IMR-90 (cell line): ENCODE measurements at places on chromosomes 1 and 21.

DNA sequence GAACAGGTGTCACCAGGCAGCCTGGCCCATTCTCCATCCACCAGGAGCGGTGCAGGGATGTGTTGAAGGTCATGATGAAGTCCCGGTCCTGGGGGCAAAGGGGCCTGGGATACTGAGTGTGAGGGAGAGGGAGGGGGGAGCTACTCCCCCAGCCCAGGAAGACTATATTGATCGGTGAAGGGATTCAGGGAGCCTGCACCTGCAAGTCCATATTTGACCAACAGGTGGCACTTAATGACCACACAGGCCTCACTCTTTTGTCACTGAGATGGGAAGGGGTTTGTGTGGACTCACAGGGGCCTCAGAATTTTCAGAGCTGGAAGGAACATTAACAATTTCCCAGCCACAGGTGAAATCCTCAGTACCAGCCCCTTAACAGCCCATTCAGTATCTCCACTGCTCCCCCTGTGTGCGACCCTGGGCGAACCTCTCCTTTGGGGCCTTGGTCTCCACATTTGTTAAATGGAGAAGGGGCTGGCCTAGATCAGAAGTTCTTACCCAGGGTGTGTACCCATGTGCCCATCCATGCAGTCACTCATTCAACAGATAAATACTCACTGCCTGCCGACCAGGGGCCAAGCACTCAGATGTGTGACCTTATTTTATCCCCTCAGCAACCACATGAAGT, 55.6 kb downstream of the NKAIN1 start:
- peak; percentile 33 for DNase-seq

- peak; percentile 3 for DNase-seq
Measured at GRCh38 chr1:83818916-83819315, 180.0 kb downstream of the TTLL7 start.

- DNase-seq: no peak
Measured at GRCh38 chr1:5490635-5491034, 501.6 kb downstream of the NPHP4 start.

GRCh38 chr1:111193712-111194480, 6.5 kb downstream of the DENND2D start:
- DNase-seq: peak; percentile 5

DNA sequence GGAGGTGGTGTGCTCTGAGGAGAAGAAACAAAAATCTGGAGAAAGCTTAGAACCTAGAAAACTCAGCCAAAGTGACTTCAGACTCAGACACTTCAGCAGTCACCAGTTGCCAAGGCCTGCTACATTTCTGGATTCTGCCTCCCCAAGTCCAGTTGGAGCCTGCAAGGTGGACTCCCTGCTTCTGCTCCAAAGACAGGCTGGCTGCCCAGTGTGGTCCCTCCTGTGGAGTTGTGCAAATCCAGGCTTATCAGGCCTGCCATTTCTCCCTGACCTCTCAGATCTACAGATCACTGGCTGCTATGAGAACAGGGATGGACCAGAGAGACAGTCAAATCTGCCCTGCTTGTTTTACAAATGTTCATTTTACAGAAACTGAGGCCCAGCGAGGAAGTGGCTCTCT, 9.9 kb downstream of the CACHD1 start:
- DNase-seq: no peak

- peak; percentile 30 for DNase-seq
Measured at GRCh38 chr21:45957981-45958600, 23.5 kb upstream of the COL6A1 start.

DNA sequence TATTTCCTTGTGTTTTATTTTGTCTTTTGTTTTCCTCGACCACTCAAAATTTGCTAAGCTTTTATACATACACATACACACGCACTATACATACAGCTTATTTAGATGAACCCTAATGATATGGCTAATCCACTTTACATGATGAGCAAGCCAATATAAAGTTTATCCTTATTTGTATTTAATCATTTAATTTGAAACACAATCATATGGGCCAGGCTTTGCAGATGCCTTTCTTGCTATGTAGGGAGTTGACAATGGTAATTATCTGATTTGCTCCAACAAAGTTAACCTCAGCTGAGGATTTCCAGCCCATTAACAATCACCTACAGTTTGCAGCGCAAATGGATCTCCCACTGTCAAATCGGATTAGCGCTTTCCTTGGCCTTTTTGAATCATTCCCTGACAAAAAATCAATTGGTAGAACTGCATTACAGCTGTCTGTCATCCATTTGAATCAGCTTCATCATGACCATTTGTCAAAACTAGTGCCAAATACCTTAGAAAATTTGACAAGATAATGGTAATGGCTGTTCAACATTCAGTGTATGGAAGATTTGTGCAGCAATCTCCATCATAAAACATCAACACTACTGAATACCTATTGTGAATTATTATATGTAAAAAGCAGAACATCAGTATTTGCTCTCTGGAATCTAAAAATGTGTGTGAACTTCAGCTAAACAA, 352.6 kb downstream of the MRPL39 start:
- no peak for DNase-seq

DNA sequence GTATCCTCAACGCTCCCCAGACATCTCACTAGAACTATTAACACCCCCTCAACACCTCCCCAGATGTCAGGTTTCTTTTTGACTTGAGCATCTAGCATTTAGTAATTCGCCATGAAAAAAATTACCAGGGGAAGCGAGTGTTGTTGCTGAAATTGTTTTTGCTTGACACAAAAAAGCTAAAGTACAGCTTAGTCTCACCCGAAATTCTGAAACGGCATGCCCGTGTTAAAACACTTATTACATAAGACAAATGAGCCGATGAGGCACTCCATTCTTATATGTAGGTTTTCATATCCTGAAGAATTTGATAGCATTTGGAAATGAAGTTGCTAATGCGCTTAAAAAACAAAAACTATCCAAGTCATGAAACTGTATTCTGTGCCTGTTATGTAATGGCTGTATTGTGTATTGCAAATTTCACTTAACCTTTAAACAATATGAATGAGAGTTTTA, 1.3 kb upstream of the NRIP1 start:
- DNase-seq: no peak

GRCh38 chr1:199009447-199009846, 370.6 kb downstream of the PTPRC start:
- DNase-seq: no peak

DNA sequence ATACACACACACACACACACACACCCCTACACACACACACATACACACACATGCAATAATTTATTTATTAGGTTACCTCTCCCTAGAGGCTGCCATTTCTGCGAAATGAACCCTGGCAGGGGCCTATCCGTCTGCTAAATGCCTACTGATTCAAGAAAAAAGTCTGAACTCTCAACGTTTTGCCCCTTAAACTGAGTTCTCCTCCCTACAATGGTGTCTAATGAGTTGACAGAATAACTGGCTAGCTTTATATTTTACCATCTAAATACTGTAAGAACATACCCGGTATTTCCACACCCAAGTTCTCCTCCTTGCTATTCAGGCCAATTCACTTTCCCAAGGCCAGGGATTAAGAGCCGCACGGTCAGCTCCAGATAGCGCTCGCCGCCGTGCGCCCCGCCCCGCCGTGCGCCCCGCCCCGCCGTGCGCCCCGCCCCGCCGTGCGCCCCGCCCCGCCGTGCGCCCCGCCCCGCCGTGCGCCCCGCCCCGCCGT, 339 bp upstream of the RNPC3 start:
- peak; percentile 38 for DNase-seq

- peak; percentile 97 for DNase-seq
Measured at GRCh38 chr1:164772635-164773034, 213.7 kb downstream of the PBX1 start.

GRCh38 chr1:213697192-213697802, 290.5 kb upstream of the PROX1 start:
- DNase-seq: no peak

- DNase-seq: no peak
Measured at GRCh38 chr1:42992054-42992571, 33.4 kb upstream of the SLC2A1 start.

- no peak for DNase-seq
Measured at GRCh38 chr1:31373897-31374486, 1.1 kb upstream of the FABP3 start.

DNA sequence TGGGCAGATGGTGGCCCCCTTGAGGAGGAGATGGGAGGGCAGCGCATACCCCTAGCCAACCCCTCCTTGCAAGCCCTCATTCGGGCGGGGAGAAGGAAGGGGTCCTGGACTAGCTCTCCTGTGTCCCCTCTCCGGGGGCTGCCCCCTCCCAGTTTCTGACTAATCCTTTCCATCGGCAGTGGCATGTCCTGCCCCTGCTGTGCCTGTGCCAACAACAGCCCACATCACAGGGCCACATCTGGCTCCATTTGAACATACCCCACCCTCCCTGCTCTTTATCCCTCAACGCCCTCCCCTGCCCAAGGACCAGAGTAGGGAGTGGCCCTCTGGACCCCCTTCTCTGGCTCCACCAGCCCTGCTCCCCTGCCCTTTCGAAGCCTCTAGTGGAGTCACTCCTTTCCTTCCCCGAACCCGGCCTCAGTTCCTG, 11.0 kb upstream of the LMNA start:
- DNase-seq: peak; percentile 49

GRCh38 chr1:153659656-153660055, 1.2 kb downstream of the SNAPIN start:
- DNase-seq: no peak

DNA sequence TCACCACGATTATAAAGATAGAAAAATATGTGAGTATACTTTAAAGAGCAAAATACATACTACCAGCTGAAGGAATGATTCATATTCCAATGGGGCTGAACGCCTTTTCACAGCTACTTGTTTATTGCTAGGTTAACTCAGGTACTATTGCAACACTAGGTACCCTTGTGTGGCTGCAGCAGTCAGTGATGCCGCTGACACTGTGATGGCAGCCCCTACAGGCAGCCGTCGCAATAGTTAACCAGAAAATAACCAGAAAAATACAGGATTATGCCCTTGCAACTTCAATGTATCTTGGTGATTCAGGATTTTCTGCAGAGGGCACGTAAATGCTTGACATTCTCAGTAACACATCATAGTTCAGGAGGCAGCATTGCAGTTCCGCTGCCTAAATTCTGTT, 1.6 kb upstream of the MARK1 start:
- DNase-seq: no peak

- DNase-seq: peak; percentile 98
Measured at GRCh38 chr21:43728467-43729390, 9.8 kb downstream of the PDXK start.

GRCh38 chr1:239112101-239112935, 274.1 kb upstream of the CHRM3 start:
- DNase-seq: no peak

DNA sequence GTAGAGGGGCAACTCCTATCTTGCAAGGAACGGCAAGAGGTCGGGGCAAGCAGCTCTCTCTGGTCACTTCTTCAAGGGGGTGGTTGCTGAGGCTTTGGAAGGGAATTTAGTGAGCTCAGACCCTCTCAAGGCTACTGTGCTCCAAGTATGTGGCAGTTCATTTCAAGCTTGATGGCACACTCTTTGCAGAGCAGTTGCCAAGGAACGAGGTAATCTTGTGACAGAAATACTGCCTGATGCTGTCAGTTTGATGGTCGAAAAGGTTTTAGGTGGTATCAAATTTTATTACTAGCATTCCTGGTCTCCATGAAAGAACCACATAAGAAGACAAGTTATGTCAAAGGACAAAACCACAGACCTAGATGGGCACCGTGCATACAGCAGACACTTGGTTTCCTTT, 13.1 kb downstream of the CFAP298 start:
- DNase-seq: no peak
